Activated naive CD4-positive, alpha-beta T cell treated with anti-CD3 and anti-CD28 coated beads, Interleukin-2, amount 50 U/mL, for 16 hours (primary cell): ENCODE measurements at places on chromosomes 13 and 19.

GRCh38 chr13:75178436-75178835 is 303.5 kb downstream of the TBC1D4 start:
- DNase-seq: no peak

GRCh38 chr13:29758531-29759114 is 91.8 kb downstream of the UBL3 start:
- DNase-seq: peak; percentile 39

GRCh38 chr13:33139780-33140535 is 123.7 kb downstream of the KL start:
- no peak for DNase-seq

DNA sequence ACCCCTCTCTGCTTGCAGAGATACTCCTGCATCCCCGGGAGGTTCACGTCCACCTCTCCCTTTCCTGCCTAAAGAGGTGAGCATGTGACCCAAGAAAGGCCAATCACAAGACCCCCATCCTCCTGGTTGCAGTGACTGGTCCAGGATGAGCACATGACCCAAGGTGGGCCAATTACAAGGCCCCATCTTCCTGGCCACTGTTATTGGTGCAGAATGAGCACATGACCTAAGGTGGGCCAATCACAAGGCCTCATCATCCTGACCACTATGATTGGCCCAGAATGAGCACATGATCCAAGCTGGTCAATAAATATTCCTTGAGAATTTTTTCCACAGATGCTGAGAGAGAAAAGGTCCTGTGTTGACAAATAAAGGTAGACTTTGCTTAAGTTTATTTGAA is 350.7 kb downstream of the EFNB2 start:
- DNase-seq: no peak

DNA sequence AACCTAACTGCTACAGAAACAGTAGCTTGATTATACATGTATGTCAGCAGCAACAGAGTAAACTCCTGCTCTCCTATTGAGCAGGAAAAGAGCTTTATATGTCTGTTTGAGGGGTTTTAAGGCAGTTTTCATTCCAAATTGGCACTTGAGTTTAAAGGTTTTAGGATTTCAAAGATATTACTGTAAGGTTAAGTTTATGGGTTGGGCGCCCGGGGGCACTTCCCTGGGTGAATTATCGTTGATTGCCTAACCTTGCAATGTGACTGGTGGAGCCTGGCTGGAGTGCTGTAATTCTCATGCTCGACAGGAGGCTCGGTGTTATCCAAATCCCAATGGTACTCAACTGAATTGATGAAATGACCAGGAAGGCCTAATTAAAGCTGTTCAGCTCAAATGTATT is 1586.1 kb downstream of the OLFM4 start:
- no peak for DNase-seq

GRCh38 chr19:5961969-5962945 is 15.7 kb downstream of the RANBP3 start:
- DNase-seq: peak; percentile 31

DNA sequence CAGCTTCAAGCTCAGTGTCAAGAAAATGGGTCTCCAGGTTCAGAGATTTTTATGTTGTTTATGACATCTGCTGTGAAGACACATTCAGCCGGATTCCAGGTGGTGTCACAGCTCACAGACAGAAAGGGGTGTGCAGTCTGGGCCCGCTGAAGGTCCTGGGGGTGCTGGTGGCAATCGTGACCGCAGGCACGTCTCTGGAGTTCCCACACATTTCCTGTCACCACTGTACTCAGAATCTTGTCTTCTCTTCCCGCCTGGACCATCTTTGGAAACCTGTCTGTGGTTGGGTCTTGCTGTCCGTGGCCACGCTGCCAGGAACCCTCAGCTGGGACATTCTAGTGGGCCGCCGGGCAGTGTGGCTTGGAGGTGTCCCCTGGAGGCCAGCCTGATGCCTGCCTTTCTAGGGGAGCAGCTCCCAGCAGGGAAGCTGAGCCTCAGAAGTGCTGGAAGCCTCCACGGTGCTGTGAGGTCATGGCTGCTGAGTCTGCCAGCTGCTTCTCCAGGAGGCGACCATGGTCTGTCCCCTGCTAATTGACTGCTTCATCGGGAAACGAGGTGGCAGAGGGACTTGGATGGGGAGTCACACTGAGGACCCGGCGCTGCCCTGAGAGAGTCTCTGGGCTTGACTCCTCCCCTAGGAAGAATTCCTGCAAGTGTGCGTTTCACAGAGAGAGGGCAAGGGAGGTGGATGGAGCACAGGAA is 3.7 kb downstream of the TEX29 start:
- DNase-seq: no peak

DNA sequence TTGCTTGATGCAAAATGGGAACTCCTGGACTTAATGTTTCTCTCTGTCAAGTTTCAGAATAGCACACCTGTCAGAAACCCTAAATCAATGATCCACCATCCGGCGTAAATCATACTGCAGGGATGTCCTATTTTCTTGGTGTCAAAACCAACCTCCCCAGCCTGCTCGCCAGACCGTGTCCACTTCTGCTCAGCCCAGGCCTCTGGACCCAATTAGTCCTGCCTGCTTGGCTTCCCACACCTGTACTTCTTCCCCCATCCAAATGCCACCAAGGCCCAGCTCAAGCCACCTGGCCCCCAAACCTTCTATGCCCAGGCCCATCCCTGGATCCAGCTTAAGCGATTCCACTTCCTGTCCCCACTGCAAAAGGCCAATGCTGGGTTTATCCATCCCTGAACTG is 25.1 kb upstream of the PEPD start:
- no peak for DNase-seq

DNA sequence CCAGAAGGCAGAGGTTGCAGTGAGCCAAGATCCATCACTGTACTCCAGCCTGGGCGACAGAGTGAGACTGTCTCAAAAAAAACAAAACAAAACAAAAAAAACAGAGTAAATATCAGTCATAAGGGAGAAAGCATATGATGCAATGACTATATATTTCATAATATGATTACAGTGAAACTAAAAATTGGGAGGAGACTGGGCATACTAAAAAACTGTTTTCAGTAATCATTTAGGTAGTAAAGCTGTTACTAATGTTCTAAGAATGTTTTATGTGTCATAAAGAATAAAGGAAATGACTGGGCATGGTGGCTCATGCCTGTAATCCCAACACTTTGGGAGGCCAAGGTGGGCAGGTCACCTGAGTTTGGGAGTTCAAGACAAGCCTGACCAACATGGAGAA is 15.9 kb downstream of the ZNF573 start:
- no peak for DNase-seq

DNA sequence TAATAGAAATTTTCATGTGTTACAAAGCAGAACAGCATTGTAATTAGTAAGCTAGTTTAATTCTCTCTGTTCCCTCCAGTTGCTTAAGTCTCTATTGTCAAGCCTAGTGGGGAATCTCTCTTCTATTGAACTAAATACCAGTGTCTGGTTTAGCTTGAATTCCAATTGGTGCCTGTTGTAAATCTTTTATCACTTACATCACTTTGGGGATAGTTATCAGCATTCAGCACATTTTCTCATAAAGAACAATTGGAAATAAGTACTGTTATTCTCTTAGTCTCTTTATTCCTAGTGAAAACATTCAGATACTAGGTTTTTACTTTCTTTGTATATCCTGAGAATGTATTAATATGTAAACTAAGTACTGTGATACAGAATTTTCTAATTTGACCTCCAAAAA is 25.2 kb downstream of the IPO5 start:
- DNase-seq: no peak

DNA sequence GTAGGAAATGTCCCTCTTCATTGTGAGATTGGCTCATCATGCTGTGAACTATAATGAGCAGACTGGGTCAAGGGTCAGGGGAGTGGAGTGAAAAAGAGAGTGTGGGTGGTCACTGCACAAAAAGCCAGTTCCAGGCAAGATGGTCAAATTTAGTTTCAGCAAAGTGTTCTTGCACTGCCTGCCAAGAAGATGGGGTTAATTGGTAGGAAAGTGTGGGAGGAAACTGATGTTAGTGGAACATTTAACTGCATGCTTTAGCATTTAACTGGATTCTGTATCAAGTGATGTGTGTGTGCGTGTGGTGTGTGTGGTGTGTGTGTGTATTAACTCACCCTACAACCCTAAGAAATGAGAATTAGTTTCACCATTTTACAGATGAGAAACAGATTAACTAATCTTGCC is 131.6 kb downstream of the COG6 start:
- no peak for DNase-seq
